ENCODE measurements at places on chromosomes 5 and 9.
A peak's percentile ranks its signal among the peaks of the same experiment; 100 is the strongest.

GRCh38 chr5:116532762-116533525, 41.7 kb downstream of the SEMA6A start:
- no peak for DNase-seq

DNA sequence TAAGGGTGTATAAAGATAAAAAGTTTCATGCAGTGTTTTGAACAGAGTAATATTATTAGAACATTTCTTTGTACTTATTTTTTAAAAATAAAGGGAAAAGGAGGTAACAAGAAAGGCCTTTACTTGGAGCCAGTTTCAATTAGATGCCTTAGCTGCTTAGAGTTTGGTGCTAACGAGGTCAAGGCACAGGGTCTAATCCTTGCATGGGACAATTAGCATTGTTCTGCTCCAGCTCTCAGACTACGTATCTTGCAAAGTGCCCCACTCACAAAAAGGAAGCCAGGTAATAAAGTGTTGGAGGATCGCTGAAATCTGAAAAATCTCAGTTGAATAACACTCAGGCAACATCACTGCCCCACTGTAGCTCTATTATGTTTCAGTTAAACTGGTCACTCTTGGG, 2011.3 kb downstream of the EFNA5 start:
- DNase-seq, result no peak

- no peak for DNase-seq
Observed at GRCh38 chr5:132008961-132009680, 2.3 kb downstream of the ACSL6 start.

DNA sequence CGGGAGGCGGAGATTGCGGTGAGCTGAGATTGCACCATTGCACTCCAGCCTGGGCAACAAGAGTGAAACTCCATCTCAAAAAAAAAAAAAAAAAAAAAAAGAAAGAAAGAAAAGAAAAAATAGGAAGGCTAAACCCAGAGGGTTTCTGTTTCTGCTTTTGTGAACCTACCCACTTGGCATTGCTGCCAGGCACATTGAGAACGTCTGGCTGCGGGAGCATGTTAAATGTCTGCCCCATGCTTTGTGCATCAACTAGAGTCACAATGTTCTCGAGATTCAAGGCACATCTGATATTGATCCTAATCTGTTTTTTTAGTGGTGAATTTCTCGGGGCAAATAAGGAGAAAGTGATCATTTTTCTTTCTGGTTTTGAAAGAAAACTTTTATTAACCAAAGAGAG, 2.8 kb downstream of the SLC25A25 start:
- no peak for DNase-seq

DNA sequence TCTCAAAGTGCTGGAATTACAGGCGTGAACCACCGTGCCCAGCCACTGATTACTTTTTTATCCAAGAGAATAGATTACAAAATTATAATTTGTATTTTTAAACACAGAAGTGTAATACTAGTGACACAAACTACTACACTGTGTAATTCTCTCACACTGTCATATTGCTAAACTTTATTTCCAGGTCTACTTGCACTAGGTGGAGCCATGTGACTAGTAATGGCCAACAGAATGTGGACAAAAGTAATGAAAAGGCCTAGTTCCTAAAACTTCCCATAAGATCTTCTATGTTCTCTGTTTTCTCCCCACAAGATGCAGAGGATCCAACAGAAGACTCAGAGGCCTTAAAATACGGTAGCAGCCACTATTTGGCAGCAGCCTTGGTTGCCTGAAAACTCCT, 27.3 kb downstream of the NADK2 start:
- DNase-seq, result no peak

DNA sequence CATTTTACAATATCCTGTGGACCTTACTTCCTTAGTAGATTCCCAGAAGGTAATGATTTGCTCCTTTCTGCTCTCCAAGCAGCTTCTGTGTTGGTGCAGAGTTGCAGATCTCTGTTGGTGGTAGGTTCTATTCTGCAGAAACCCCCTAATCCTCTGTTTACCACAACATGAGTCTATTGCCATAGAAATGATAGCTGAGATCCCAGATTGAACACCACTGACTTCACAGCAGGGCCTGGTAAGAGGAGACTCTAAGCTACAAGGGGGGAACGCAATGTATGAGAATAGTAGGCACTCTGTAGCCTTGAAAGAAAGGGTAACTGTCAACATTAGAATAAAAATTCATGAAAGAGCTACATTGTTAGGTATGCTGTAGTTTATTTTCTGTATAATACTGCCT, 59.5 kb downstream of the MUSK start:
- DNase-seq, result no peak

DNA sequence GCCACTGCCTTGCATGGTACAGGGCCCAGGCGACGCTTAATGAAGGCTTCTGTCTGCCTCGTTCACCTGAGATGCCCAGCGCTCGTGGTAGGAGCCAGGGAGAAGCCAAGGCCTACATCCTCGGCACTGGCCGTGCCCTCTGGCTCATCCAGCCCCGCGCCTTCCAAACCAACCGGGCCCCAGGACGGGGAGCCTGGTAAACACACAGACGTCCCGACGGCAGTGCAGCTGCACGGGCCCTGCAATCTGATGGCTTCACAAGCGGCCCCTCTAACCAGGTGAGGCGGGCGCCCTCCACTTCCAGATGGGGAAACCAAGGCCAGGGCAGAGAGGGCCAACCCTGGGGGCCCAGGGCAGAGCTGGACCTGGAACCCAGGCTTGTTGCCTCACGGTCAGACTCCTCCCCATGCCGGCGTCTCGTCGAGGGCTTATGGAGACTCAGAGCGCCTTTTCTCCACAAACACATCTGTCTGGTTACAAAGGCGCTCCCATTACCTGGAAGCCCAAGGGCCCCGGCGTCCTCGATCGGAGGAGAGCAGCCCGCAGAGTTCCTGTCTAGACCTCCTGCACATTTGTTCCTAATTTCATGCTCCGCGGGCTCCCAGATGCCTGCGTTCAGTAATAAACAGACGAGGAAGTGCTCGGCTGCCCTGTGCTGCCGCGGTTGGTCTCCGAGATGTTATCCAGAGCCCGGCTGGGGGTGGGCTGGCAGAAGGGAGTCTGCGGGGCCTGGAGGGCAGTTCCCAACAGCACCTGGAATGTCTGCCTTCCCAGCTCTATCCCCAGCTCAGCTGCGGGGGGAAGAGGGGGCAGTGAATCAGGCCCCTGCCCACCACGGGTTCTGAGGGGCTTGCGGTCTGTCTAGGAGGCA, 23.5 kb downstream of the FAM163B start:
- DNase-seq, result peak; percentile 35

GRCh38 chr5:159319363-159319762, 10.9 kb downstream of the IL12B start:
- no peak for DNase-seq

- DNase-seq, result no peak
Observed at GRCh38 chr9:35717132-35717870, 14.7 kb downstream of the TLN1 start.

- DNase-seq, result no peak
Observed at GRCh38 chr5:128966375-128966774, 1.1 kb downstream of the SLC27A6 start.

DNA sequence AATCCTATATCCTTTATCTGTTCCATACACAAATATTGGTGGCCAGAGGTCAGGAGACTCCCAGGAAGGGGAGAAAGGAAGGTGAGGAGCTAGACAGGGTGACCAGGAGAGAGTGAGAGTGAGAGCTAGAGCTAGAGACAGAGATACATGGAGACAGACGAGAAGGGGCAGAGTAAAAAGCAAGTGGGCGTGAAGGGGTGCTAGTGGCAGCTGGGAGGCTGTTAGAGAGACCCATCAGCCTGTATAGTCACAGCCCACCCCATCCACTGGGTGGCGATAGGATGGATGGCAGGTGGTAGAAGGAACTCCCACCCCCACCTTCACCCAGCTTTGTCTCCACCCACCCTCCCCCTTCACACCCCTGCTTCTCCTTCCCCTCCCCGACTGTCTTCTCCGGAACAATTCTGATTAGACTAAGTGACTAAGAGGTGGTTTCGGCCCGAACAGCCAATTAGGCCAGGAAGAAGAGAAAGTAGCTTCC, 32.8 kb downstream of the PCDH1 start:
- DNase-seq, result no peak

DNA sequence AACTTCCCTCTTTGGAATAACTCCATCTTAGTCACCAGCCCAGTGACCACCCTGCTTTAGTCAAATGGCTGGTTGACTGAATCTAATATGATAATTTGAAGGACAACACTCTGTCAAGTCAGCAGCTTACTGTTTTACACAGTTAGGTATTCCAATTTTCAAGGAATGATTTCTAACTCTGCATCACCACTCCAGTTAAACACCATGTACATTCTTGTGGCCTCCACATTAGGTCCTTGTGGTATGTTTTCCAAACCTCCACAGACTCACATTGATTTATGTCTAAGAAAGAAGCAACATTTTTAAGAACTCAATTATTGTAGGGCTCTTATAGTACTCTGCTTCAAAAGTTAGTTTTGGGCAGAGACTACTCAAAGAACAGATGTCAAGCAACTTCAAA, 110.7 kb downstream of the TLE1 start:
- DNase-seq, result peak; percentile 75

- DNase-seq, result no peak
Observed at GRCh38 chr5:169808118-169808581, 171.1 kb downstream of the DOCK2 start.

DNA sequence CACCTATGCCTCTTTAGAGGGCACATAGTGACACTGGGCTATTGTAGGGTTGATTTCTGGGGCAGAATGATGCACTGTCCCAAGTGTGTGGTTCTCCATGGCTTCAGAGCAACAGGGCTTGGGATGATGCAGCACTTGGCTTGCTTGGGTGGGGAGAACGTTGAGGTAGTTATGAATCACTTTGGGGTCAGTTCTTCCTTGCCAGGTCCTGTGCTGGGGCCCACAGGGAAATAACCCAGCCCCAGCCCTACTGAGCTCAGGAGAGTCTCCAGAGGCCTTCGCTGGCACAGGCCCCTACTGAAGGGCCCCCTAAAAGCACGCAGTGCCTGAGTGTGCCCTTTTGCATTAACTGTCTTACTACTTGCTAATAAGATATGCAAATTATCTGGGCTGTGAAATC, 24.2 kb downstream of the JADE2 start:
- no peak for DNase-seq

GRCh38 chr5:107058235-107058634, 612.5 kb downstream of the EFNA5 start:
- DNase-seq, result no peak

GRCh38 chr5:142803428-142804125, 33.4 kb downstream of the ARHGAP26 start:
- no peak for DNase-seq

- DNase-seq, result no peak
Observed at GRCh38 chr5:143328589-143329220, 74.8 kb downstream of the NR3C1 start.

DNA sequence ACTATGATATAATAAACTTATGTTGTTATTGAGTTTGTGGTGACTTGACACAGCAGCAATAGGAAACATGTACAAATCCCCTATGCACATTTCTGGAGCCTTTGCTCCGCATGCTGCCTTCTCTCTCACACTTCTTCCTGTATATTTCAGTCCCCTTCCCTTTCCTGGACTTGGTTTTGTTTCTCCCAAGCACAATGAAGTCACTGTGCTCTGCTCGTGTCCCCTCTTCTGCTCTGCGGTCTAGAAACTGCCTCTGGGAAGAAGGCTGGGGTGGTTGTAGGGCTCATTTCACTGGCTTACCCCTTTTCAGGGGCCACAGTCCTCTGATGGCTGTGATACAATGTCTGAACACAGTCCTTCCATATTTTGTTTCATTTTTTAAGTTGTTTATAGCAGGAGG, 15.7 kb upstream of the FGD3 start:
- DNase-seq, result no peak

DNA sequence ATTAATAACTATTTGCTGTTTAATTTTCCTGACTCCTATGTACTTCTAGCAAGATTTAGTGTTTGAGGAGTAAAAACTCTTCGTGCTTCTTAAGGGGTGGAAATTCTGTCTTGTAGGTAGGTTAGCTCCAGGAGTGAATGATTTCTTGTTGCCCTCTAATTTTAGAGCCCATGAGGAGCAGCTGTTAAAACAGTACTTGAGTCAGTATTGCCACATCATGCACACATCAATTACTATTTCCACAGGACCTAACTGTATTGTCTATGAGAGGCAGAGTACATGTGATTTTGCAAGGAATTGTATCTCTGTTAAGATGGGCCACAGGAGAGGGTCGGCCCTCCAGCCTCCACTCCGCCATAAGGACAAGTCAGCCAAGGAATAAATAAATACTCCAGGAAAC, 91.2 kb downstream of the PDZD2 start:
- DNase-seq, result no peak

DNA sequence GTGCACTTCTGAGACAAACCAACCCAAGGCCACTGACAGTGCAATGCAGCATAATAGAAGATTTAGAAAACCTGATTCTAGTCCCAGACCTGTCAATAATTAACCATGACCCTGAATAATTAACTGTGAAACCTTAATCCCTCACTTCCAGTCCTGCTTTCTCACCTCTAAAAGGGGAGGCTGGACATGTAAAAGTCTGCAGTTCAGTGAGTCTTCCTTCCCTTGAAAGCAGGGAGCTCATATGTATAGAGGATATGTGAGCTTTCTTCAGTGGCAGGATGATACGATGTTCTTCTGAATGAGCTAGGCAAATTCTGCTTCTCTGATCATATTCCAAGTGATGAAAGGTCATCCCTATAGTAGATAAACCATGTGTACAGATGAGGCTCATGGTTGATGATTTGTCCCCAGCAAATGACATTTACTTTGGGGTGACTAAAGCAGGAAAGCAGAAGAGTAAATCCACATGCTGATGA, 2.9 kb downstream of the KCNV2 start:
- DNase-seq, result no peak

DNA sequence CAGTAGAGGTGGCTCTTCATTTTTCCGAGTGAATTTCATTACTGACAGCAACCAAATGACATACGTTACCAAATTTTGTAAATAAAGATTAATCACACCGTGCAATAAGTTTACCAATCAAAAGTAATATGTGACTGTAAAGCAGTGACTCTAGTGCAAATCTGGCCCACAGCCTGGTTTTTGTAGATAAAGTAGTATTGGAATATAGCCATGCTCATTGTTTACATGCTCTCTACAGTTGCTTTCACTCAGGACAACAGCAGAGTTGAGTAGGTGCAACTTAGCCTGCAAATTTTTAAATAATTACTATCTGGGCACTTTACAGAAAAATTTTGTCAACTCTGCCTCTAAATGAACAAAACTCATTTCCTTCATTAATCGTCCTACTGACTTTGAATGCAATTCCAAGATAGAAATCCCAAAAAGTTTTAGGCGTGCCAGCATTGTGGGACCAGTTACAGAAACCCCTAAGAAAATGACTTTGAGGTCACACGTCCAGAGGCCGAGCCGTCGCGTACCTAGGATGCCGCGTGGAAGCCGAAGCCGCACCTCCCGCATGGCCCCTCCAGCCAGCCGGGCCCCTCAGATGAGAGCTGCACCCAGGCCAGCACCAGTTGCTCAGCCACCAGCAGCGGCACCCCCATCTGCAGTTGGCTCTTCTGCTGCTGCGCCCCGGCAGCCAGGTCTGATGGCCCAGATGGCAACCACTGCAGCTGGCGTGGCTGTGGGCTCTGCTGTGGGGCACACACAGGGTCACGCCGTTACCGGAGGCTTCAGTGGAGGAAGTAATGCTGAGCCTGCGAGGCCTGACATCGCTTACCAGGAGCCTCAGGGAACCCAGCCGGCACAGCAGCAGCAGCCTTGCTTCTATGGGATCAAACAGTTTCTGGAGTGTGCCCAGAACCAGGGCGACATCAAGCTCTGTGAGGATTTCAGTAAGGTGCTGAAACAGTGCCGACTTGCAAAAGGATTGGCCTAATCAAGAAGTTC, 180.7 kb upstream of the TLE4 start:
- DNase-seq, result no peak

All from astrocyte of the cerebellum (primary cell).